Lung microvascular endothelial cell (primary cell): ENCODE measurements at places on chromosomes 6 and 20. TPM values are rescaled to one million over a fixed set of nuclear protein-coding genes. Genes with fewer than 3 reads are reported as not detected.

DNA sequence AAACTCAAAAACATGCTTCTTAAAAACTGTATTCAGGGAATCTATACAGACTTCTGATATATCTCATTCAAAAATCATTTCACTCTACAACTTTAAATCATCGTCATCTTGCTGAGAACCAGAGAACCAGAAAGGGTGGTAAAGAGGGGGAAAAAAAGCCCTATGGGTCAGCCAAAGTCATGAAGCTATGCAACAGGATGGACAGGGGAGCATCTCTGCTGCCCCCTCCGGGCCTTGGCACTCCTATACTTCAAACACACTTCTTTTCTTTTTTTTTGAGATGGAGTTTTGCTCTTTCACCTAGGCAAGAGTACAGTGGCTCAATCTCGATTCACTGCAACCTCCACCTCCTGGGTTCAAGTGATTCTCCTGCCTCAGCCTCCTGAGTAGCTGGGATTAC is 73.5 kb upstream of the NFATC2 start:
- DNase-seq: no peak

DNA sequence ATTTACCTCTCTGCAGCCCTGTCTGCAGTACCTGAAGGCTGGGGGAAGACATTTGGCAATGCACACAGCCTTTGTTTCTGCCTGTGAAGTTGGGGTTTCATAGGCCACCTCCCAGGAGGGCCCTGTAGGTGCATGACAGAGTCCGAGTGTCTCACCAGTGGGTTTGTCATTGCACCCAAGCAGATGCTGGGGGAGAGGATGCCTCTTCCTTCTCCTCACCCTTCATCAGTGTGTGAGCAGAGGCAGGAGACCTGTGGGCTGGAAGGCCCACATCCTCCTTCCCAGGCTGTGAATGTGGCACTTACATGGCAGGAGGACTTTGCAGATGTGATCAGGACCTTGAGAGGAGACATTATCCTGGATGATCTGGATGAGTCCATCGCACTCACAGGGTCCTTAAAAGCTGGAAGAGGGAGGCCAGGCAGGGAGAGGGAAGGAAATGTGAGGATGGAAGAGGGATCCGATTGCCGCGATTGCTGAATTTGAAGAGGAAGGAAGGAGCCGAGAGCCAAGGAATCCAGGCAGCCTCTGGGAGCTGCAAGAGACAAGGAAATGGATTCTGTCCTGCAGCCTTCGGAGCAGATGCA is 30.4 kb downstream of the SYNJ2 start:
- no peak for DNase-seq

DNA sequence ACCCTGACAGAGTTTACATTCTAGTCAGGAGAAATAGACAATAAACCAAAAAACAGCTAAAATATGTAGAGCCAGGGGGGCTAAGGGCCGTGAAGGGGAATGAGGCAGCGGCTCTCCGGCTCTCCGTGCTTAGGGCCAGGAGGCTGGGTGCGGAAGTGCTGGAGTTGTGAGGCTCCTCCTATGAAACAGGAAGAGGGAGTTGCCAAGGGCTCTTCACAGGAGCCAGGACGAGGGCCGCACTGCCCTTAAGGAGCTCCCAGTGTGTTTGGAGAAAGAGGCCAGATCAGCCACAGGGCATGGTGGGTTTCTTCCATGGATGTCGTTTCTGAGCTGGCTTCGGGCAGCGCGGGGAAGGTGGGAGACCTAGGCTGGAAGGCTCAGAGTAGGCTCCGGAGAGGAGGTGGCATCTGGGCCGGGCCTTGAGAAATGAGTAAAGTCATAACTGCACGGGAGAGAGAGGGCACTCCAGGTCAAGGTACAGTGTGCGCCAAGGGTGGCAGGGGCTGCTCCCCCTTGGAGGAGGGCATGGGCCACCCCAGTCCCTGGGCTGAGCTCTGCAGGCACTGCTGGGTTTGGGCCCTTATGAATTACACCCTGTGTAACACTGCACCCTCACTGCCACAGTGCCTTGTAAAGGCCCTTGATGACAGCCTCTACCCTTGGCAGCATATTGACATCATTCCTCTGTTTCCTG is 20.8 kb upstream of the MLN start:
- DNase-seq: peak; percentile 69

- DNase-seq: peak; percentile 49
These were observed 42.6 kb upstream of the ZNFX1 start for GRCh38 chr20:49320460-49320859.

DNA sequence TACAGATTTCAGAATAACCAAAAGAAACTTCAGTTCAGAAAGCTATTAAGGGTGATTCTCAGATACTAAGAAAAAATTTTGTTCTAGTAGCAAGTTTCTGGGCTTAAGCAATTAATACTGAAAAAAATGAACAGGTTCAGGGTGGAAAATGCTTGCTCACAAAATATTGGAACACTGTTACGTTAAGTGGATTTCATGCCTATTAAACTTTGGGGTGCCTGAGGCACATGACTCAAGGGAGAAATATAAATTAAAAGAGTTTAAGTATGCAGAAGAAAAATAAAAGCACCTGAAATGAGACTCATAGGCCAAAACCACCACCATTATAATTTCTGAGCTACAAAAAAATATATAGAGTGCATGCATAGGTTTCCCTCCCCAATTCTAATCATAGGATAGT is 32.3 kb upstream of the HSF2 start:
- no peak for DNase-seq

DNA sequence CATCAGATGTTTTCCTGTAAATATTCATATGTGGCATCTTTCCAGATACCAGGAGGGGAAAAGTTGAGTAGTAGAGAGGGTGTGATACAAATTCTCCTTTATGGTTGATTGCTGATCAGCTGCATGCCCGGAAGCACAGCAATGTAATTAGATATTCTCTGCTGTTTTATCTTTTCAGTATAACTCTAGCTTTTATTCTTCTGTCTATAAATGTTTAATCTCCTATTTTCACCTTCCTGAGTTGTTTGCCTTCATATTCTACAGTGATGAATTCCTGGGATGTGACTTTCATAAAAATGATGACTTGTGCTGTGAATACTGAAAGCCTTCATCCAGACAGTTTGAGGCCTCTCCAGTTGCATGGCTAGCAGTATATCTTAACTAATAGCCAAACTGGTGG is 53.7 kb downstream of the SH3BGRL2 start:
- DNase-seq: peak; percentile 45

GRCh38 chr6:113585246-113585645 is 271.9 kb upstream of the MARCKS start:
- DNase-seq: no peak

SLC17A2 gene
- not detected in 2 replicates for total RNA-seq

FAXC gene
- 0.20 and 1.3 TPM in 2 replicates for total RNA-seq

TUBB2A gene
- total RNA-seq: 34.9 and 43.5 TPM in 2 replicates

PTPRT gene
- total RNA-seq: not detected in 2 replicates

NHLRC1 gene
- 0.65 and 0.99 TPM in 2 replicates for total RNA-seq
